Naive thymus-derived CD8-positive, alpha-beta T cell (primary cell): ENCODE measurements at places on chromosomes 5 and 9.

- H3K4me1 ChIP-seq, result peaks cover 72% of the 10 kb centered on the region
- no peak for DNase-seq
- H3K36me3 ChIP-seq, result peaks cover 24% of the 10 kb centered on the region
- H3K4me3 ChIP-seq, result peak overlapping the region; percentile 41
Measured at GRCh38 chr9:137723783-137724445, 105.1 kb downstream of the EHMT1 start.

- no peak for DNase-seq
- peaks cover 9% of the 10 kb centered on the region for H3K27me3 ChIP-seq
- H3K4me1 ChIP-seq, result no peaks in the 10 kb centered on the region
- no peak overlapping the region for H3K4me3 ChIP-seq
- H3K36me3 ChIP-seq, result no peaks in the 10 kb centered on the region
Measured at GRCh38 chr9:87765521-87765920, 39.6 kb downstream of the CTSL start.

DNA sequence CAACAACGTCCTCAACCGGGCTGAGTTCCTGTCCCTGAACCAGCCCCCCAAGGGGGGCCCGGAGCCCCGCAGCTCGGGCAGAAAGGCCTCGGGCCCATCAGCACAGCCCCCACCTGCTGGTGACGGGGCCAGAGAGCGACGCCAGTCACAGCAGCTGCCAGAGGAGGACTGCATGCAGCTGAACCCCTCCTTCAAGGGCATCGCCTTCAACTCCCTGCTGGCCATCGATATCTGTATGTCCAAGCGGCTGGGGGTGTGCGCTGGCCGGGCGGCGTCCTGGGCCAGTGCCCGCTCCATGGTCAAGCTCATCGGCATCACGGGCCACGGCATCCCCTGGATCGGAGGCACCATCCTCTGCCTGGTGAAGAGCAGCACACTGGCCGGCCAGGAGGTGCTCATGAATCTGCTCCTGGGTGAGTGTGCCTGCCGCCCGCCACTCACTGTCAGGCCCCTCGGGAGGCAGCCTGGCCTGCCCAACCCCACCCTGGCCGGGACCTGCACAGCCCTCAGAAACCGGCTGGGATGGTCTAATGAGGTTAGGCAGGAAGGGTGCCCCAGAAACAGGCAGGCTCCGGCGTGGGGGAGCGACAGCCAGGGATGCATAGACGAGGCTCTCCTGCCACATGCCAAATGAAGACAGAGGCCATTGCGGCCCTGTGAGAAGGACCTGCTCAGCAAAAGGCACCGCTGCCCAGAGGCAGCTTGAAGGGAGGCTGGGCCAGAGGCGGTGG, 678 bp downstream of the PLPP7 start:
- H3K27ac ChIP-seq, result no peak overlapping the region
- no peaks in the 10 kb centered on the region for H3K4me1 ChIP-seq
- H3K4me3 ChIP-seq, result no peak overlapping the region
- H3K36me3 ChIP-seq, result no peaks in the 10 kb centered on the region

GRCh38 chr9:137445275-137445807, 4.2 kb upstream of the ENTPD8 start:
- H3K4me3 ChIP-seq, result no peak overlapping the region
- peaks cover 10% of the 10 kb centered on the region for H3K27me3 ChIP-seq
- DNase-seq, result peak; percentile 76
- no peaks in the 10 kb centered on the region for H3K36me3 ChIP-seq
- peaks cover 26% of the 10 kb centered on the region for H3K4me1 ChIP-seq

- no peak overlapping the region for H3K27ac ChIP-seq
- no peak overlapping the region for H3K4me3 ChIP-seq
- H3K36me3 ChIP-seq, result peaks cover 6% of the 10 kb centered on the region
- H3K4me1 ChIP-seq, result no peaks in the 10 kb centered on the region
- no peaks in the 10 kb centered on the region for H3K27me3 ChIP-seq
Measured at GRCh38 chr5:57346328-57346727, 136.3 kb downstream of the ACTBL2 start.

GRCh38 chr5:16467363-16468219, 2.0 kb upstream of the ZNF622 start:
- peak overlapping the region; percentile 94 for H3K4me3 ChIP-seq
- no peak for DNase-seq
- peaks cover 7% of the 10 kb centered on the region for H3K36me3 ChIP-seq
- peak overlapping the region; percentile 95 for H3K27ac ChIP-seq
- H3K27me3 ChIP-seq, result no peaks in the 10 kb centered on the region
- peaks cover 63% of the 10 kb centered on the region for H3K4me1 ChIP-seq

GRCh38 chr5:16626696-16627264, 10.0 kb upstream of the RETREG1 start:
- DNase-seq, result peak; percentile 34
- peak overlapping the region; percentile 25 for H3K4me3 ChIP-seq
- H3K27me3 ChIP-seq, result no peaks in the 10 kb centered on the region

GRCh38 chr5:83740741-83741140, 20.1 kb upstream of the HAPLN1 start:
- H3K4me3 ChIP-seq, result no peak overlapping the region
- H3K27me3 ChIP-seq, result no peaks in the 10 kb centered on the region
- no peak overlapping the region for H3K27ac ChIP-seq
- no peak for DNase-seq

- no peak overlapping the region for H3K4me3 ChIP-seq
- no peaks in the 10 kb centered on the region for H3K4me1 ChIP-seq
- no peak for DNase-seq
Measured at GRCh38 chr9:102106439-102106838, 368.0 kb upstream of the GRIN3A start.

GRCh38 chr5:31194892-31195555, 1.5 kb downstream of the CDH6 start:
- peaks cover 41% of the 10 kb centered on the region for H3K27me3 ChIP-seq
- peaks cover 8% of the 10 kb centered on the region for H3K4me1 ChIP-seq
- no peak overlapping the region for H3K27ac ChIP-seq
- no peak for DNase-seq

DNA sequence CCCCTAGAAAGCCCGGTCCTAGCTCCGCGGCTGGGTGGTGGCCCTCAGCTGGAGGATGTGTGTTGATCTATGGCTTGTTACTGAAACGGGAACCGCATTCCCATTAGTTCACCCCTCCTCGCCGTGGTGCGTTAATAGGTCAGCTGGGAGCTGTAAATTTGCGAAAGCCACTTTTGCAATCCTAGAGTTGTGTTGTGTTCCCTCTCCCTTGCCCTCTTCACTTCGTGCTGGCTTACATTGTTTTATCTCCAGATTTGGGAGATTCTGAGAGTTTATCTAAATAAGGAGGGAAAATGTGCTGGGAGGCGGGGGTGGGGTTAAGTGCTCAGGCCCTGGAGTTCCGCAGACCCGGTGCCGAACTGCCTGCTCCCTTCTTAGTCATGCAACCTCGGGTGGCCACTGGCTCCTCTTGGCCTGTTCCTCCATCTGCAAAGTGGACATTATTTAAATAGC, 62.8 kb downstream of the HMCN2 start:
- DNase-seq, result no peak
- no peak overlapping the region for H3K27ac ChIP-seq
- H3K27me3 ChIP-seq, result peaks cover 10% of the 10 kb centered on the region
- H3K4me3 ChIP-seq, result no peak overlapping the region
- no peaks in the 10 kb centered on the region for H3K36me3 ChIP-seq

DNA sequence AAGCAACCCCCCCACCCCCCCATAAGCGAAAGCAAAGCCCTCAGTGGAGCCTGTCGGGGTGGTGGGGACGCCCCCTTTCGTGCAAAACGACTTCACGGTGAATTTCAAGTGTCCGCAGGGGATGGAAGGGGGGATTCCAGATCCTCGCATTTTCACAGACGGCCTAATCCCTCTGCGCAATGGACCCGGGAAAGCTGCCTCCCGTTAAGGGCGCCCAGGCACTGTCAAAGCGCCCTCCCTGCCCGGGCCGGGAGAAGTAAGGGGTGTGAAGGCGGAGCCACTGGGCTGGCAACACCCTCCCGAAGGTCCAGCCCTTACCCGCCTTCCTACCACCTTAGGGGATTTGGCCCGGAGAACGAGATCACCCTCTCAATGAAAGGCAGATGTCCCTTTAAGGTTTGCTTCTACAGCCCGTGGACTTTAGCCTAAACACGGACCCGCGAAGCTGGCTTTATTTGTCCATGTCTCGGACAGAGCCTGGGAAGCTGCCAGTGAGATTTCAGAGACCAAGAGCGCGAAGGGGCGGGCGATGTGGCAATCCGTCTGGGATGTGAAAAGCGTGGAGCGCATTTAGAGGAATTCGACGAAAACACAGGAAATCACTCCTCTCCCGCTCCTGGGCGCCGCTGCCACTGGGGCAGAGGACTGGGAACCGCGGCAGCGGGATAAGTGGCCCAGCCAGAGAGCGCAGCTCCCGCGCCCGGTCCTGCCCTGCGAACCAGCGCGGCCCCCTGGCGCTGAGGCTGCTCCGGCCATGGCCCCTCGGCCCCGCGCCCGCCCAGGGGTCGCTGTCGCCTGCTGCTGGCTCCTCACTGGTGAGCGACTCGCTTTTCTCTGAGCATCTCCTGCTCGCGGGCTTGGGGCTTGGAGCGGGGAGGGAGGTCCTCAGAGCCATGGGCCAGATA, at the start of the genes ITGA1 and PELO:
TSS of gene ITGA1 (plus strand) at position 317 of the 905 bp plus-strand sequence. CDS start at position 755, 438 bp downstream.
TSS of gene PELO (plus strand) at position 317 of the 905 bp plus-strand sequence. CDS start 12,479 bp downstream, outside the sequence.
- no peaks in the 10 kb centered on the region for H3K36me3 ChIP-seq
- peak; percentile 20 for DNase-seq
- H3K4me1 ChIP-seq, result peaks cover 12% of the 10 kb centered on the region

- H3K27ac ChIP-seq, result no peak overlapping the region
- no peaks in the 10 kb centered on the region for H3K4me1 ChIP-seq
- no peak overlapping the region for H3K4me3 ChIP-seq
Measured at GRCh38 chr9:121679901-121680635, 28.6 kb downstream of the DAB2IP start.

- peaks cover 52% of the 10 kb centered on the region for H3K4me1 ChIP-seq
- H3K36me3 ChIP-seq, result no peaks in the 10 kb centered on the region
- peak; percentile 78 for DNase-seq
- no peaks in the 10 kb centered on the region for H3K27me3 ChIP-seq
Measured at GRCh38 chr9:35945341-35946018, 12.5 kb downstream of the OR2S2 start.

- no peak overlapping the region for H3K27ac ChIP-seq
Measured at GRCh38 chr9:78369639-78370219, 72.8 kb downstream of the PSAT1 start.

DNA sequence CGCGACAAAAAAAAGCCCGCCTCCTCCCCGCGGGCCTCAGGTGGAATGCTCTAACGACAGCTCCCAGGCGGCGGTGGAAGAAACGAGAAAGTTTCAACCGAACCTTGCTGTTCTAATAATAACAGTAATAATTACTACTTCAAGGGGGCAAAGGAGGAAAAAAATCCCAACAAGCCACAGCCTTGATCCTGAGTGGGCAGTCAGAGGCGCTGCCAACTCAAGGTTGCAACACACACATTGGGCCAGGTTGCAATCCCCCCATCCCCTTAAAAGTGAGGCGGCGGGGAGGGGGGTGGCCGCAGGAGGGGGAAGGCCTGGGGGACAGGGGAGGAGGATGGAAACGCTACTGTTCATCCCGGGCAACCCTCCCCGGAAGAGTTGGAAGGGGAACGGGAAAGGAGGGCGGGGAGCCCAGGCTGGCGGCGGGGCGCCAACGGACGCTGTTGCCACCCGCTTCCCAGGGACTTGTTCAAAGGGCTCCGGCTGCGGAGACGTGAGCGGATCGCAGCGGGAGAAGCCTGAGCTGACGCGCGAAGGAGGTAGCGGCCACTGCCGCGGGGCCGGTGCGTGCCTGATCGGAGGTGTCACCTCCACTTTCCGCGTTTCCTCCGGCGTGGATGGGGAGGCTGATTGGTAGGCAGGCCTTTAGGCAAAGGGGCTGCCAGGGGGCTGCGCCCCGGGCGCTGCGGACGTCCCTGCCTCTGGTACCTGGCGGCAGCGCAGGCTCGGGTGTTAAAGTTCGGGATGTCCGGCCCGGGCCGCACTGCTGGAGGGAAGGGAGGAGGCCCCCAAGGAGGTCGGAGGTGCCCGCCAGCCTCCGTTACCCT, 647 bp downstream of the SMARCA2 start:
- peak overlapping the region; percentile 98 for H3K4me3 ChIP-seq
- DNase-seq, result peak; percentile 64
- H3K36me3 ChIP-seq, result peaks cover 6% of the 10 kb centered on the region
- peaks cover 4% of the 10 kb centered on the region for H3K27me3 ChIP-seq

GRCh38 chr9:18638371-18639249, 164.7 kb downstream of the ADAMTSL1 start:
- no peaks in the 10 kb centered on the region for H3K27me3 ChIP-seq
- no peak overlapping the region for H3K4me3 ChIP-seq
- DNase-seq, result no peak
- no peaks in the 10 kb centered on the region for H3K4me1 ChIP-seq
- no peaks in the 10 kb centered on the region for H3K36me3 ChIP-seq

- H3K27me3 ChIP-seq, result peaks cover 61% of the 10 kb centered on the region
- no peaks in the 10 kb centered on the region for H3K4me1 ChIP-seq
- H3K36me3 ChIP-seq, result no peaks in the 10 kb centered on the region
- no peak overlapping the region for H3K4me3 ChIP-seq
- DNase-seq, result peak; percentile 36
- H3K27ac ChIP-seq, result no peak overlapping the region
Measured at GRCh38 chr5:73895471-73895870, 269.5 kb downstream of the ARHGEF28 start.

DNA sequence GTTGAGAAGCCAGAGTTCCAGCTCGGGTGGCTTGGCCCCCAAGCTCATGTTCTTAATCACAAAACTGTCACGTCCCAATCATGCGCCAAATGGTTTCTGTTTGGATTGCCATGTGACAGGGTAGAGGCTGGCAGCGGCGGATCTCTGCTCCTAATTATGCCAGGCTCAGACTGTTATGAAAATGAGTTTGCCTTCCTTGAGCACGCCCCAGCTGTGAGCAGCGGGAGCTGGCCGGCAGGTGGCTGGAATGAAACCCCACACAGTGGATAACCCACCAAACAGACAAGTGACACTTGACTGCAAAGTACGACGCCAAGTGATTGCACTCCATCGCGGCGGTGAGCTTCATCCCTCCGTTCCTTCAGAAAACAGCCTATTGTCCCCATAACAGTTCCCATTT, 75.4 kb downstream of the CFAP77 start:
- H3K27ac ChIP-seq, result no peak overlapping the region
- no peak overlapping the region for H3K4me3 ChIP-seq
- peaks cover 73% of the 10 kb centered on the region for H3K27me3 ChIP-seq
- H3K36me3 ChIP-seq, result no peaks in the 10 kb centered on the region
- DNase-seq, result no peak
- peaks cover 28% of the 10 kb centered on the region for H3K4me1 ChIP-seq

- peaks cover 18% of the 10 kb centered on the region for H3K4me1 ChIP-seq
- peaks cover 3% of the 10 kb centered on the region for H3K36me3 ChIP-seq
- H3K27ac ChIP-seq, result peak overlapping the region; percentile 29
- no peak for DNase-seq
- no peak overlapping the region for H3K4me3 ChIP-seq
- H3K27me3 ChIP-seq, result no peaks in the 10 kb centered on the region
Measured at GRCh38 chr5:154273963-154274827, 83.7 kb downstream of the GALNT10 start.

DNA sequence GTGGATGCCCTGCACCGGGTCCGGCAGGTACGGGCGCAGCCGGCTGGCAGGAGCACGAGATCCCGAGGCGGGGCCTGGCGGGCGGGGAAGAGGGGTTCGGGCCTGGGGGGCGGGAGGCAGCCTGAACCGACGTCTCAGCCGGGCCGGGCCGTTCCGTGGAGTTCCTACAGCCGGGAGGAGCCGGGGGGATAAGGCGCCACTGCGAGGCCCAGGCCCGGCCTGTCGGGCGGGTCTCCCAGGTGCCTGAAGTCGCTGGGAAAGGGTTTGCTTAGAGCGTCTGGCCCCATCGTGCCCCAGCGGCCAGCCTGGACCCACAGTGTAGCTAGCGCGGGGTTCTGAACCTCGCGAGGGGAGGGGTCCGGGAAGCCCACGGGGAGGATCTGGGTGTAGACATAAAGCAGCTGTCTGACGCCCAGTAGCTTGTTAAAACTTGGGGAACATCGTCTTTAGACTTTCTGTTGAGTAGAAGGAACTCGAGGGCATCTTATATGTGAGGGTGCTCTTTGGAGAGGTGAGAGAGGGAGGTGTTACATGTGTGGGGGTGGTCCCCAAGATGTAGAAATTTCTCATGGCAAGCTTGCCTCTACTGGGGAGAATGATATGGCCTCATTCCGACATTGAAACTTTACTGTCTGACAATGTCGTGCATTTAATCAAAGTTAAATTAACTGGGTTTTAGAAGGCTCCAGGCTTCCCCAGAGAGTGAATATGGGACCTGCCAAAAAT, 524 bp downstream of the FUBP3 start:
- H3K27ac ChIP-seq, result peak overlapping the region; percentile 91
- peaks cover 41% of the 10 kb centered on the region for H3K4me1 ChIP-seq
